Vagina (tissue), 2 donors: ENCODE measurements at places on chromosomes 7 and 10.

DNA sequence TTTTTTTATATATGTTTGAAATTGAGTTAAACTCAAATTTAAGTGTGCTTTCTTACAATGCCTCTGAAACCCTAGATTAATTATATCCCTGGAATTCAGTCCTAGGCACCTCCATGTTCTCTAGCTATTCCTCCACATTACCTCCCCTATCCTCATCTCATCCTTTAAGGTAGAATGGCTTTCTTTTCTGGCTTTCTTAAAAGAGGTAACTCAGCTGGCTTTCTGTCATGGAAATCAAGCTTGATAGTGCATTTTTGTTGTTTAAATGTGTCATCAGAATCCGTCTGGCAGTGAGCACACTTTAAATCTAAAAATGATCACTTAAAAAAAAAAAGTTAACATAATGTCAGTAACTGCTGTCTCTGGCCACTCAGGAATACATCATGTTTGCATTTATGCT, 42.2 kb downstream of the AHR start:
- no peak for DNase-seq

- DNase-seq, result no peak
Observed at GRCh38 chr10:60293581-60294175, 96.0 kb downstream of the ANK3 start.

DNA sequence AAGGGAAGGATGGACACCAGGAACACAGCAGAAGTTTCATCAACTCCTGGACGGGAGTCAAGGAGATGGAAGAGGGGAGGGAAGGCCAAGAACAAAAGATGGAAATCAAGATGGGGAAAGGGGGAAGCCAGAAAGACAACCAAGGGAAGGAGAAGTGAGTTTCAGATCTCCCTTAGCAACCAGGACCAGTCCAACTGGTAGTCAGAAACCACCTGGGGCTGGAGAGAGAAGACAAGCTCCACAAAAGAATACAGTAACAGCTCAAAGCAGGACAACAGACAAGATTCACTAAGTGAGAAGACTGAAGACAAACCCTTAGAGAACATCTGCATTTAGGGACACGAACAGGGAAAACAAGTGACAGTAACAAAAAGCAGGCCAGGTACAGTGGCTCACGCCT, 30.6 kb downstream of the CDCA7L start:
- no peak for DNase-seq

DNA sequence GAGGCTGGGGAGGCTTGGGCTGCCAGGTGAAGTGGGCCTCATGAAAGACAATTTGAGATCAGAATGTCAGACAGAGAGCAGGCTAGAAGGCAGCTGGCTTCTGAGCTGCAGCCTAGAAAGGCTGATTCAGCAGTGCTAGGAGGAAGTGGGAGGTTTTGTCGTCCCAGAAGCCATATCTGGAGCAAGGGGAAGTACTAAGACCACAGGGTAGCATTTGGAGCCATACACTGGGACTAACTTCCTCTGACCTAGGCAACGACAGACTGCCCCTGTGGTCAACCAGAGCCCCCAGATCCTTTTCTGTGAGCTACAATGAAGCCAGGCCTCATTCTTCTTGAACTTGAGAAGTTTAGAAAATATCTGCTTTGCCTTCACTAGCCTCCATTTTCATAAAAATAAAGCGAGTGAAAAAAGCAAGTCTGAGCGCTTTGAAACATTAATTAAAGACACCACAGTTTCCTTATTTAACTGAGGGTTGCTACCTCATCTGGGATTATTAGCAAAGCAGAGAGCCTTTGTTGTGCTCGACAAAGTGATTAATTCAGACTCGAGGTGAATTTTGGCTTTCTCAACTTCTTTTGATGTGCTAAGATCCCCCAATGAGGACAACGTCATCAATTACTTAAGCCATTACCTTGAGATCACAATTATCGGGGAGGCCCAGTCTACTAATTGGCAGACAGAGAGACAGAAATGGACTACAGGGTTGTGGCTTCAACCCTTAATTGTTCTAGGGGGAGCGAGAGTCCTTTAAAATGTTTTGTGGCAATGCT, 26.6 kb downstream of the TBXAS1 start:
- no peak for DNase-seq

- DNase-seq, result no peak
Observed at GRCh38 chr10:16527452-16527851, 5.8 kb upstream of the C1QL3 start.

DNA sequence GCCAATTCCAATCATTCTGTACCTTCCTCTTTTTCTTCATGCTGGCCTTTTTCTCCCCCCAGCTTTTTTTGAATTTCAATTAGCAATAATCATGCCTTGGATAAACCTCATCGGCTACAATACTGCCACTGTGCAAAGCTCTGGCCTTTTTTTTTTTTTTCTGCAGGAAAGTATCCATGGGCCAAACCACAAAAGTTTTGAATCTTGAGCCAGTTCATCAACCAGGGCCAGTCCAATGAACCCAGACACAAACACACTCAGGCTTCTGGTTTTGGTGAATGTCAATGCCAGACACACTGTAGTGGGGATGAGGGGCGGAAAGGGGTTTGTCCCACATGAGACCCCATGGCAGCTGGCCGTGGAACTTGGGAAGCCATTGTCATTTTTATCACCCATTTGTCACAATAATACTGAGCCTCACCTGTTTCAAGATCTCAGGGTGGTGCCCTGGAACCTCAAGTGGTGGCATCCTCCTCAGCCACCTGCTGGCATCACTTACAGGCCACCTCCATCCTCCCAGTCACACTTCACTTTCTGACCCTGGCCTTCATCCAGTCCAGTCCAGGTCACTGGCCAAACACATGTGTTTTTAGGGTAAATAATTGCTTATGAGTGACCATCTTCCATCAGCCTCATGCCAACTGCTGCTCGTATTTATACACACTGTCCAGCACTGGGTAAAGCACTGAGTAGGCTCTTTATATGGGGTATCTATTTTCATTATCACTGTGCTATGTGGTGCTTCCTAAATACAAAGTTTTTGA, 40.8 kb upstream of the TSPAN33 start:
- DNase-seq, result no peak

DNA sequence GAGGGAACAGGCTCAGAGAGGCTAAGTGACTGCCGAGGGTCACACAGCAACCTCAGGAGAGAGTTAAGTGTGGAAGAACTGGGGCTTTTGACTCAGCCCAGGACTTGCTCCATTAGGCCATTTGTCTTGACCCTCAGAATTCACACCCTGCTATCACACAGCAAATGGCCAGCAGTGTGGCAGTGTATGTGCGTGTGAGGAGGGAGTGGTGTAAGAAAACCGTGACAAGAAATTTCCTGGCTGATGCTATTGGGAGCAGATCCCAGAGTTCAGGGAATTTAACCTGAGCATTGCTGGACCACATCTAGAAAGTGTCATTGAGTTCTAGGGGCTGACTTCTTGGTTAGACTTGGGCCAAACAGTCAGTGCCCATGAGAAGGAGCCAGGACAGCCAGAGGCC, 18.4 kb downstream of the VWA2 start:
- DNase-seq, result no peak

- DNase-seq, result no peak
Observed at GRCh38 chr10:62765726-62766125, 38.8 kb upstream of the ADO start.

DNA sequence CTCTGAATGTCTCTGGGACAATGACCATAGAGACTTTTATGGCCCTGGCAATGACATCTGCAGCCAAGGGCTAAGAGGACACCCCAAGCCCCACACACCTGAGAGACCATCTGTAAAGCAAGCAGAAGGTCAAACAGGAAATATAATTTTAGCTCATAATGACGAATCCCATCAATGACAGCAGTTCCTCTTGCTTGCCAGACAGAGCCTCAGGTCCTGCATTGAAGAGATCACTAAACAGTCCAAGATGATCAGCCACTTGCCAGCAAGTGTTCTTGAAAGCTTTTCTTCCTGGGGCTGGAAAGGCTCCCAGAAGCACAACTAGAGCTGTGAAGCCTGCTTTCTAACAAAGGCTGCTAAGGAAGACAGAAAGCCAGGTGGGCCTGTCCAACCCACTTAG, 993.7 kb upstream of the AUTS2 start:
- no peak for DNase-seq

DNA sequence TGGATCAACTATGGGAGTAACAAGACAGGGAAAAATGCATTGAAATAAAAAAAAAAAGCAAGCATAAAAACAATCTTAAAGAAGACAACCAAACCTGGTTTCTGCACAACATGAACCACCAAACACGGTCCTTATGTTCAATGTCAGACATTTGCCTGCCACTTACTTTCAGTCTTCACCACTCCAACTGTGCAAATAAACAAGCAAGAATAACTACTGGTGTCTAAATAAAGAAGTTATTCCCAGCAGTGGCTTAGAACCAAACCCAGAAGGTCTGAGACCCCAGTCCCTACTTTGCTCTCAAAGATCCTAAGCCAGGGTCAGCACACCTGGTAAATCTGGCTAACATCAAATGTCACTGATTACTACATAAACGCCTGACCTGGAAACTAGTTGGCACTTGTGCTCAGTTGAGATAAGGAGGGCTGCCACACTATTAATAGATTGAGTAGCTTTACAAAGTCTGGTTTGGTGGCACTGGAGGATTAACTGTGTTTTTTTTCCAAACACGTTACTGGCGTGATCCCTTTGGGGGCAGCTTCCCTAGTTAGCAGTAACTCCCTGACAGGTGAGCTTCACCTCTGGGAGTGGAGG, 62.7 kb upstream of the ABLIM1 start:
- DNase-seq, result no peak

DNA sequence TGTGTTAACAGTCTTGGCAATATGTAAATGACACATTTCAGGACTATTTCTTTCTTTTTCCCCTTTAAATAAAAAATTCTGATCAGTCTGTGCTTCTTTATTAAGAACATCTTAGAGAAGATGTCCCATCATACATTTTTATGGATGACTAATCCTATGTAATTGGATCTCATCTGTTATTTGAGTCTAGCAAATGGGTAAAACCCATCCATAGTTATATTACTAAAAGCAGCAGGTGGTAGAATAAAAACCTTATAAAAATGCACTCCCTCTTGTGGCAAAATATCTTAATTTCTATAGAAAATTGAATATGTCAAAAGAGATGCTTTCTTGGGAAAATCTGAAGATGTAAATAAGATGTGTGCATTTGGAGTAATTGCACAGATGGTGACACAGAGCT, 35.3 kb downstream of the TRRAP start:
- DNase-seq, result no peak

- DNase-seq, result no peak
Observed at GRCh38 chr7:19772841-19773760, at the start of gene TMEM196. Gene TMEM196 (minus strand): TSS chr7:19773617. CDS start chr7:19772696, 921 bp downstream.

DNA sequence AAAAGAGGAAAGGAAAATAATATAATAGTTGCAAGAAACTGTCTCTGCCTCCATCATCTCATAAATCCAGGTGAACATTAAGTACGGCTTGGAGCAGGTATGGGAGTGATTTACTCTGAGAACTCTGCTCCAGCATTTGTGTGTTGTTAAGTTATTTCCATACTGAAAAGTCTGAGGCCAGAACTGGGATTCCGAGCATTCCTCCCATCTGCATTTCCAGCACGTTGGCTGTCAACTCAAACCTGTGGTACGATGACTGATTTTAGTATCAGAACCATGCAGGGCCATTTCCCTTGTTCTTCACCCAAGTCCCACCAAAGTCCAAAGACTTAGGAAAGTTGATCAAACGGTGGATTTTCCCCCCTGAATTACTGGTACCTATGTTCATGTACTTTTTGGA, 104.9 kb downstream of the CREB5 start:
- no peak for DNase-seq

DNA sequence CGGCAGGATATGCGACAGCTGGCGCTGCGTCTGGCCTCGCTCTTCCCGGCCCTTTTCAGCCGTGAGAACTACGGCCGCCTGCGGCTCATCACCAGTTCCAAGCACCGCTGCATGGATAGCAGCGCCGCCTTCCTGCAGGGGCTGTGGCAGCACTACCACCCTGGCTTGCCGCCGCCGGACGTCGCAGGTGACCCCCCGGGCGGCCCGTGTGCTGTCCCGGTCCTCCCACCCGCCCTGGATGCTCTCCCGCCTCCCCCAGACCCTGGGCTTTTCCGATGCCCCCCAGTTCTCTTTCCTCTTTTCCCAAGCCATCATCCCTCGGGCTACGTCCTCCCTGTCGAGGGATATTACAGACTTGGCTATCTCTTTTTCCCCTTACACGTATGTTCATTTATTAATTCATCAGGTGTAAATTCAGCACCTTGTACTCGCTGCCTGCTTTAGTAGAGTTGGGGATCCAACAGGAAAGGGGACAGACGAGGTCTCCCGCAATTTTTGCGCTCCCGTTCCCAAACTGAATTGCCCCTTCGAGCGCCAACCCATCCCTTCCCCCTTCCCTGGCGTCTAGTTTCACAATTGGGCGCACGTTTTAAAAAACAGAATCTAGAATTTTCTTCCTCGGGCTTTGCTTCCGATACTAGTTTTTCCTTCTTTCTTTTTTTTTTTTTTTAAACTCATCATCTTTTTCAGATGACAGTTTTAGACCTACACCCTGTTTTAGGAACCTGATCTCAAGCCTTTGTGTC, 846 bp downstream of the MINPP1 start:
- no peak for DNase-seq

GRCh38 chr7:107471292-107472070, 1.6 kb downstream of the GPR22 start:
- no peak for DNase-seq

DNA sequence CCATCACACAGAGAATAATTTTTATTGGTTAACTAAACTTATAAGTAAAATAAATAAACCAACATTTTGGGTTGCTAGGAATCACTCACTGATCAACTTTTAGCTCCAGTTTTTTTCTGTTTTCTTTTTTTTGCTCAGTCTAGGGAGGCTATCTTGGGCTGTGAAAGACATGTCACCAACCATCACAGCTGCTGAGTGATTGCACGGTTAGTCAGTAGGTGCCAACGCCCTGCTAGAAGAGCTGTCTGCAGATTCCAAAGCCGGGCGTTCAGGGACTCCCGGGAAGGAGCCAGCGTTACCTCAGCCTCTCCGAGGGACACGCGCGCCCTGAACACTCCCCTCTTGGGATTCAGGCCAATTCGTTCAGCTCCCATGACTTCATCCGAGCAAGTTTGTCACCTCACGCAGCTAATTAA, 604 bp upstream of the STAM start:
- no peak for DNase-seq

DNA sequence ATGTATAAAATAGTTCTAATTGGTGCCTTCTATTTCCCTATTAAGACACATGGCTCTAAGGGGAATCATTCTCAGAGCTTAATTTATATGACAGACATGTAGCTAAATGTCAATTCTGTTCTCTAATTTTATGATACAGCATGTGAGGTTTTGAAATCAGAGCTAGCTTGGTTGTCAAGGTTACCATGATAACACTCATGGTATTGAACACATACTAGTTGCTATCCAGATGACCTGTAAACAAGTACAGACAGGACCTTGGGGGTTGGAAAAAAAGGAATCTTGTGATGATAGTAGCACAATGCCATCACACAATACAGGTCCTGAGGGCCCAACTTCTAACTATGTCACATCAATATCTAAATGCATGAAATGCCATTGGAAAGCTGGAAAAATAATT, 49.2 kb downstream of the RHOBTB1 start:
- DNase-seq, result no peak

DNA sequence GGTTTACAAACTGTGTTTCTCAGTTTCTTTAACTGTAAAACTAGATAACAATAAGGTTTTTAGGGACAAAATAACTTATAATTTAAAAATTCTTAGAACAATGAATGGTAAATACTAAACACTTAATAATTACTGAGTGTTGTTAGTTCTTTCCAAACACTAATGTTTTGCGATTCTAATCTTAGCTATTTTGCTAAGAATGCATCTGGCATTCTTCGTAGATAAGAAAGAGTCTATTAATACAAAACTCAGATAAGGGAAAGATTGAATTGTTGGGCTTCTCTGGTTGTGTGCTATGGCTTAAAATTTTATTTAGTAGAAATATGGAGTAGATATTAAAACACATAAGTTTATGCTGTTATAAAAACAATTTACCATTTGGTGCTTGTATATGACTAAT, 45.4 kb downstream of the TMEM229A start:
- no peak for DNase-seq

- no peak for DNase-seq
Observed at GRCh38 chr7:128726059-128726736, 13.0 kb upstream of the CALU start.
